ENCODE measurements at places on chromosomes 6 and 20. TPM values are rescaled to one million over a fixed set of nuclear protein-coding genes. Genes with fewer than 3 reads are reported as not detected.

GRCh38 chr20:2663364-2663886 is 591 bp downstream of the IDH3B start:
- H3K4me3 ChIP-seq, result peak overlapping the region; percentile 92
- no peaks in the 10 kb centered on the region for H3K27me3 ChIP-seq
- peak overlapping the region; percentile 97 for H3K27ac ChIP-seq
- H3K4me1 ChIP-seq, result peaks cover 22% of the 10 kb centered on the region
- DNase-seq, result no peak

EPHA7 gene
- total RNA-seq, result not detected

UBE2J1 gene
- 29.0 TPM for total RNA-seq

NRN1 gene
- 10.2 TPM for total RNA-seq

DNA sequence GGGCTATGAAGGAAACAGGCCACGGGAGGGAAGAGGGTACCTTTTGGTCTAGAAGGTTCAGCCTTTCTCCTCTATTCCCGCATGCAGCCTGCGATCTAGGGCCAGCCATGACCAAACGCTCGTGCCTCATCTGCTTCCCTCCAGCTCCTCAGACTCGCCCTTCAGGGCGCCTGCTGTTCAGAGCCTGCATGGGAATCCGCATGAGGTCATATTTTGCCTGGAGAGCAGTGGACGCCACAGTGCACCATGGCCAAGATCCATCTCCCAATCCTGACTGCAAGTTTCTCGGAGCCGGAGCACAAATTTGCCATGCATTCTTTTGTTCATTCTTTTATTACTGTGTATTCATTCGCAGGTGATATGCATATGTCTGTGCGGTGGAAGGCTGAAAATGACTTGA is 608.1 kb downstream of the QKI start:
- no peak overlapping the region for H3K4me3 ChIP-seq
- H3K27ac ChIP-seq, result no peak overlapping the region
- no peak for DNase-seq
- no peaks in the 10 kb centered on the region for H3K36me3 ChIP-seq

GRCh38 chr20:37781626-37782025 is 87.8 kb downstream of the CTNNBL1 start:
- DNase-seq, result no peak
- no peak overlapping the region for H3K4me3 ChIP-seq
- H3K36me3 ChIP-seq, result peaks cover 48% of the 10 kb centered on the region
- no peaks in the 10 kb centered on the region for H3K27me3 ChIP-seq

GRCh38 chr6:113570161-113570560 is 287.0 kb upstream of the MARCKS start:
- H3K36me3 ChIP-seq, result no peaks in the 10 kb centered on the region
- no peak for DNase-seq
- H3K27me3 ChIP-seq, result peaks cover 8% of the 10 kb centered on the region
- no peak overlapping the region for H3K4me3 ChIP-seq

DNA sequence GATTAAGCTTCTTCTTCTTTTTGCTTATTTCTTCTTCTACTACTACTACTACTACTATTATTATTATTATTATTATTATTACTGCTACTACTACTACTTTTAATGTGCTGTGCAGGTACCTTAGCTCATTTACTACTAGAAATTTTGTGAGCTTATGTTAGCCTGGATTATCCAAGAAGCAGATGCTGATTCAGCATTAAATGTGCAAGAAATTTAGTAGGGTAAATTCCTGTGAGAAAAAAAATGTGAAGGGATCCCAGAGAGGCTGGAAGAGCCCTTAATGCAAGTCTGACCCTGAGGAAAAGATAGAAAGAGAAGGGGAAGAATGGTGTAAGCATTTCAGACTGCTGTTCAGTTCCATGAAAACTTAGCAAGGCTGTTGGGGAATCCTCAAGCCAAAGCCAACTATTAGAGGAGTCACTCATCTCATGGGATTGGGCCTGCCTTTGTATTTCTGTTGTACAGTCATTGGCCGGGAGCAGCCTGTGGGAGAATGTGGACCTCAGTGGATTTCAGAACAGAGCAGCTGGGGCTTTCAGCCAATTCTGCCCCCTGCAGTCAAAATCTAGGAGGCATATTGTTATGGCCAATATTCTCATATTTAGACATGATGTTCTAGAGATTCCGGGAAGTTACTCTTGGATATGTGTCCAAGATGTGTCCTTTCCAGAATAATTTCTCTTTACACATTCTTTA is 37.2 kb upstream of the TSPYL1 start:
- no peak overlapping the region for H3K27ac ChIP-seq
- H3K36me3 ChIP-seq, result no peaks in the 10 kb centered on the region
- H3K4me3 ChIP-seq, result no peak overlapping the region
- H3K27me3 ChIP-seq, result no peaks in the 10 kb centered on the region

DNA sequence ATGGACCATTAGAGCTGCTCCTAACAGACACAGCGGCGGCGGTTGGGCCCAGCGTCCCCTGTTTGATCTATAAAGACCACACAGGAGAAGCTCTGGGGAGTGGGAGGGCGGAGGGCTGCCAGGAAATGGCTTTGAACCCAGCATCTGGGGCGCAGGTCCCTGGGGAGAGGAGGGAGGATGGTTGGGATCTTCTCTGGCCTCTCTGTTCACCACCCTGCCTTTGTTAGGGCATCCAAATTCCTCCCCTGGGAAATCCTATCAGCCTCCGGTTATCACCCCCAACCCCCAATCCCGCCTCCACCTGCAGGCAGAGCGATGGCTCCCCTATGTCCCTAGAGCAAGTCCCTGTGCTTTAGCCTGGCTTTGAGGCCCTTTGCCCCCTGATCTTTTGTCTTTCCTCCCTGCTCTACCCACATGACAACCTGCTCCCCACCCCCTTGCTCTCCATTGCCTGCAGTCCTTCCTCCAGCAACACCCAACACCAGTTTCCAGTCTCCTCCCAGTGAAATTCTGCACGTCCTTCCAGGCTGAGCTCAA is 7.1 kb downstream of the XKR7 start:
- H3K27ac ChIP-seq, result no peak overlapping the region
- no peak overlapping the region for H3K4me3 ChIP-seq
- no peaks in the 10 kb centered on the region for H3K36me3 ChIP-seq
- no peaks in the 10 kb centered on the region for H3K4me1 ChIP-seq
- peaks cover 46% of the 10 kb centered on the region for H3K27me3 ChIP-seq

DNA sequence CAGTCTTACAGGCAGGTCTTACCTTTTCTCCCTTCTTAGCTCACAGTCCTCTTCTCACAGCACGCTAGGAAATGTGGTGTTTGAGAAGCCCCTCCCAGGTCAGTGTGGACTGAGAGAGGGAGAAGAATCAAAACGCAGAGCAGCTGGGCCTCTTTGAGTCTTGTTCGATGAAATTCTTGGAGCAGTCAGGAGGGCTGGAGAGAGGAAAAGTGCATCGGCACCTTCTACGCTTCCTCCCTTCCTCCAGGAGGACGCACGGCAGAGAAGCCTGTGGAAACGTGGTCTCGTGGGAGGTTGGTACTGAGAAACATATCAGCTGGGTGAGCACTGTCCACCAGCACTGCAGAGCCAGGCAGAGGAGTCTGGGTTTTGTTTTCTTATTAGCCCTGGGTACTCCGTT is 52.7 kb downstream of the TXLNB start:
- H3K27ac ChIP-seq, result no peak overlapping the region
- H3K4me1 ChIP-seq, result peaks cover 5% of the 10 kb centered on the region
- no peaks in the 10 kb centered on the region for H3K36me3 ChIP-seq

DNA sequence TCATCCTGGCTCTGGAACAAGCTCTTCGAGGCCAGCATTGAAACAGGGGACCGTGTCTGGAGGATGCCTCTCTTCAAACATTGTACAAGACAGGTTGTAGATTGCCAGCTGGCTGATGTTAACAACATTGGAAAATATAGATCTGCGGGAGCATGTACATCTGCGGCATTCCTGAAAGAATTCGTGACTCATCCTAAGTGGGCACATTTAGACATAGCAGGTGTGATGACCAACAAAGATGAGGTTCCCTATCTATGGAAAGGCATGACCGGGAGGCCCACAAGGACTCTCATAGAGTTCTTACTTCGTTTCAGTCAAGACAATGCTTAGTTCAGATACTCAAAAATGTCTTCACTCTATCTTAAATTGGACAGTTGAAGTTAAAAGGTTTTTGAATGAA is 3.6 kb upstream of the CDKN1A start:
- H3K4me3 ChIP-seq, result no peak overlapping the region
- no peak overlapping the region for H3K27ac ChIP-seq
- peaks cover 2% of the 10 kb centered on the region for H3K36me3 ChIP-seq
- H3K4me1 ChIP-seq, result peaks cover 28% of the 10 kb centered on the region

VSX1 gene
- not detected for total RNA-seq

- peaks cover 22% of the 10 kb centered on the region for H3K27me3 ChIP-seq
- no peak overlapping the region for H3K4me3 ChIP-seq
- DNase-seq, result no peak
- no peaks in the 10 kb centered on the region for H3K4me1 ChIP-seq
- no peak overlapping the region for H3K27ac ChIP-seq
These were observed 28.7 kb downstream of the LAMA4 start for GRCh38 chr6:112225691-112226090.

CITED2 gene
- 28.4 TPM for total RNA-seq

DNA sequence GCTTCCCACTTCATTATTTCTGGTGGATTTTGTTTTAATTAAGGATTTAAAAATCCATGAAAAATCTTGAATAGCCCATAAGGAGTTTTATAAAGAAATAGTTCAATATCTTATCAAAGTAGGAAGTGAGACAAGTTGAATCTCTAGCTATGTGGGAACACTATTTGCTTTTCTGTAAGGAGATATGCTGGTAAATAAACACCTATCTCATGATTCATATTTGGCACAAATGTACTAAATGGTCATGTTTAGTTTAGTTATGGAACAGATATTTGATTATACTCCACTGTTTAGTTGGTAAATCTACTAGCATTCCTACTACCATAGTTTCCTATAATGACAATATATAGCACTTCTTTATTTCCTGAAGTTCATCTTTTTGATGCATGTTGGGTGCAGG is 239.9 kb upstream of the CEP162 start:
- H3K4me3 ChIP-seq, result no peak overlapping the region
- H3K4me1 ChIP-seq, result no peaks in the 10 kb centered on the region
- H3K27ac ChIP-seq, result no peak overlapping the region
- no peaks in the 10 kb centered on the region for H3K36me3 ChIP-seq

HLA-DPA1 gene
- total RNA-seq, result 16.3 TPM

ZNF341 gene
- total RNA-seq, result 3.7 TPM

- H3K4me3 ChIP-seq, result no peak overlapping the region
- H3K36me3 ChIP-seq, result peaks cover 4% of the 10 kb centered on the region
- no peak for DNase-seq
- no peak overlapping the region for H3K27ac ChIP-seq
- no peaks in the 10 kb centered on the region for H3K4me1 ChIP-seq
These were observed 23.0 kb downstream of the APCDD1L start for GRCh38 chr20:58492074-58492718.

- H3K27me3 ChIP-seq, result no peaks in the 10 kb centered on the region
- H3K4me3 ChIP-seq, result peak overlapping the region; percentile 73
- H3K4me1 ChIP-seq, result peaks cover 43% of the 10 kb centered on the region
- H3K27ac ChIP-seq, result peak overlapping the region; percentile 97
These were observed 7.3 kb downstream of the THEMIS start for GRCh38 chr6:127893541-127893940.

SERPINB6 gene
- total RNA-seq, result 56.0 TPM

DNA sequence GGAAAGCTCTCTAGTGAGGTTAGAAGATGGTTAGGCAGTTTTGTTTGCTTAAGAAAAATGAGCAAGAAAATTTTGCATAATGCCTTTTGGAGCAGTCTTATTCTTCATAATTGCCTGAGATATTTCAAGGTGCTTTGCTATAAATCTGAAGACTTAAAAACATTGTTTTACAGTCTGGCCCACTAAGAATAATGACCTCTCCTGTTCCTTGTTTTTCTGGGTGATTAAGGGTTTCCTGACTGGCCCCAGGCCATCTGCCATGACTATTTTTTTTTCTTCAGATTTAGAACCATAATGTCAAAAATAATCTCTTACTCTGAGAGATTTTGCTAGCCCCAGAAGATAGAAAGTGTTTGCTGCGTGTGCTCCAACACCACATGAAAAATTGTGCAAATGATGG is 72.3 kb upstream of the CENPW start:
- H3K27me3 ChIP-seq, result no peaks in the 10 kb centered on the region
- no peak for DNase-seq
- no peak overlapping the region for H3K27ac ChIP-seq
- no peaks in the 10 kb centered on the region for H3K4me1 ChIP-seq

SCRT2 gene
- not detected for total RNA-seq

MAPK13 gene
- 53.5 TPM for total RNA-seq

DNA sequence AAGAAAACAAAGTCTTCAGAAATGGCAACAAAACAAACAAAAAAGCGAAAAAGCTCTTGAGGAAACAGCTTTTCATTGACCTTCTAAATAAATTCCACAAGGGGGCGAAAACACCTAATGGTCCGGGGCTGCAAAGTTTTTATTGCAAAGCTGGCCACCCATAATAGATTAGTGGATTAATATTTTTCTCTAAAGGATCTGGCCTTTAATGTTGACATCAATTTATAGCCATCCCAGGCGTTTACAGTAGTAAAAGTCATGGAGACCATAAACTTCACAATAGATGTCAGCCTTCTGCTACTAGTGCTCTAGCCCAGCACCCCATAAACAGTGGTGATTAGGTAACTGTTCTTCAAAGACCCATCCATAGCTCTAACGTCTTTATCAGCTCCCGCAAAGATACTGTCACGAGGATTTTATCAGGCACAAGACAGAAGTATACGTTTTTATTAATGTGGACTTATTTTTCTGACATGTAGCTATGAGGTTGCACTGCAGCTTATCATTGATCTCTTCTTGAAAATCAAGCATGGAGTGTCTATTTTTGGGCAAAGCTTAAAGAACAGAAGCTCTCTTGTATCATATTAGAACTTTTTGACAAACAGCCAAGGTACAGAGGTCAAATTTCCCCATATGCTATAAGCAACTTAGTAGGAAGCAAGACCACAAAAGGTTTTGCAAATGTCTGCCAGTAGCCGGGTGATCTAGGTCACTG is 4.7 kb downstream of the CITED2 start:
- H3K36me3 ChIP-seq, result peaks cover 11% of the 10 kb centered on the region
- peak overlapping the region; percentile 77 for H3K27ac ChIP-seq
- DNase-seq, result no peak
- no peaks in the 10 kb centered on the region for H3K27me3 ChIP-seq
- H3K4me1 ChIP-seq, result peaks cover 44% of the 10 kb centered on the region
